ENCODE measurements at places on chromosomes 11 and 22.

DNA sequence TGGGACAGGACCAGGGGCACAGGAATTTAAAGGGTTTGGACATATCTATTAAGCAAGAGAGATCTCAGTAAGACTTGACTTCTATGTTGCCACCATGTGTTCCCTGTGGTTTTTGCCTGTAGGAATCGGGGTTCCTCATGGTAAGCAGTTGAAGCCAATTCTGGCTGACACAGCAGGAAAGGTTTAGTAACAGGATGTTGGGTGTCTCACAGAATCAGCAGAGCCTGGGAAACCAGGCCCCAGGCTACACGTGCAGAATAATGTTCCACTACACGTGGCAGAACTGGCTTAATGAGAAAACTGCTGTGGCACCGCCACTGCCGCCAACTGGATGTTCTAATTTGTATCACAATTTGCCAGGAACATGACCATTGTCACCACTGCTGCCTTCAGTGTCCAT is 264.6 kb upstream of the PLET1 start:
- DNase-seq = peak; percentile 37

DNA sequence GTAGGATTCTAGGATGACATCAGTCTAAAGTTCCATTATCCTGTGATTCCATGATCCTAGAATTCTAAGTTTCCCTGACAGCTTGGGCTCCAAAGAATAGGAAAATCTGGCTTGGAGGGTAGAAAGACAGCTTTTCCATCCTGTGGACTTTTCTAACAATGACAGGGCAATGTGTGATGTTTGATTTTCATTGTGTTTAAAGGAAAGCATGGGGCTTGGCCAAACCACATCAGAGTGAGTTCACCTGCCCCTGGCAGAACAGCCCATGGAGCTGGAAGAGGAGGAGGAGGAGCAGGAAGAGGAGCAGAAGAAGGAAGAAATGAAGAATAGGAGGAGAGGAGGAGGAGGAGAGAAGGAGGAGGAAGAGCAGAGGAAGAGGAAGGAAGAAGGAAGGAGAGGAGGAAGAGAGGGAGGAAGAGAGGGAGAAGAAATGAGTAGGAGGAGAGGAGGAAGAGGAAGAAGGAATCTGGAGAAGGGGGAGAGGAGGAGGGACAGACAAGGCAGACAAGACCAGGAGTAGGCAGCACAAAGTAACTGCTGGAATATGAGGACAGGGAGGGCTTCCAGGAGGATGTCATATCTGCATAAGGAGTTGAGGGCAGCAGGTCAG is 53.1 kb upstream of the WNT11 start:
- no peak for DNase-seq

DNA sequence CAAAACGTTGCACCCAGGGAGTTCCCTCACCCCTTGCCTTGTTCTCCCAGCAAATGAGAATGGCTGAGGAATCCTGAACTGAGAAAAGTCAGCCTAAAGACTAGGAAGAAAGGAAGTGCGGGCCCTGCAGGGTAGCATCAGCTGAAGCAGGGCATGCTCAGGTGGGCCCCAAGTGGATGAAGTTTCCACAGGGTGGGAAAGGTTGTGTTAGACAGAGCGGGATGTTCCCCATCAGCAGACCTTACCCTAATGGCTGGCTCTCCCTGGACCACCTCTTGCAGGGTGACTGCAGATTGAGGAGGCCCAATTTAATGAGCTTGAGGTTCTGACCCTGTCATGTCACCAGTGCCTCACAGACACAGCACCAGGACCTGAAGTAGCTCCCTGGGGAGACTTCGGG is 81.5 kb upstream of the MYOD1 start:
- DNase-seq = no peak

DNA sequence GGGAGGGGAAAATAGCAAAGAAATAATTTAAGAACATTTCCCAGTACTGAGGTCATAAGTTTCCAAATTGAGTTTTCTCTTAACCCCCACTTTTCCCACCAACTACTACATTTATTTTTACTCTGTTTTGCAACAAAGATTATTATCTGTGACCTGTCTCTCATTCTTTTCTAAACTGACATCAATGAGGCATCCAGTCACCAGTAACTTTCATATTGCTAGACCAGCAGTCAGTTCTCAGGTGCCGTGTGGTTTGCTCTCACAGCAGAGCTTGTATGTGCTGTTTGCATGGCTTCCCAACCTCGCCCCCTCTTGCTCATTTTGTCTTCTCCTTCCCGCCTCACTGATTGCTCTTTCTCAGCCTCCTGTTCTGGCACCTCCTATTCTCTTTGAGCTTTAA is 1091.3 kb downstream of the TBC1D22A start:
- no peak for DNase-seq

- DNase-seq = peak; percentile 27
These were observed 5.2 kb downstream of the MAML2 start for GRCh38 chr11:96337541-96338431.

DNA sequence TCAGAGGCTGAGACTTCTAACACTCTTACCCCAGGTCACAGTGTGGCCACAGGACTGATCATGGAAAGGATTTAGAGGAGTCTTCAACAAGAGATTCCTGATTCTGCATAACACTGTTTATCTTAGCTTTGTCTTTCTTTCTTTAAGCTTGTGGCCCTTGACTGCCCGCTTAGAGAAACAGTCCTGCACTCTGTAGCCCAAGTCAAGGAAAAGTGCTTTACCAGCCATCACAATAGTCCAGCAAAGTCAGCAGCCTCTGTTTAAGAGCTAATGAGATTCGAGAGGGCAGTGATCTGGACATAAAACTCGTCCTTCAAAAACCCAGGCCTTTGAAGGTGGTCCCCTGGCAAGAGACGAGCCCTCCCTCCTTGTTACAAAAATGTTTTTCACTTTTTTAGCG is 30.0 kb downstream of the PRDM10 start:
- DNase-seq = peak; percentile 52

DNA sequence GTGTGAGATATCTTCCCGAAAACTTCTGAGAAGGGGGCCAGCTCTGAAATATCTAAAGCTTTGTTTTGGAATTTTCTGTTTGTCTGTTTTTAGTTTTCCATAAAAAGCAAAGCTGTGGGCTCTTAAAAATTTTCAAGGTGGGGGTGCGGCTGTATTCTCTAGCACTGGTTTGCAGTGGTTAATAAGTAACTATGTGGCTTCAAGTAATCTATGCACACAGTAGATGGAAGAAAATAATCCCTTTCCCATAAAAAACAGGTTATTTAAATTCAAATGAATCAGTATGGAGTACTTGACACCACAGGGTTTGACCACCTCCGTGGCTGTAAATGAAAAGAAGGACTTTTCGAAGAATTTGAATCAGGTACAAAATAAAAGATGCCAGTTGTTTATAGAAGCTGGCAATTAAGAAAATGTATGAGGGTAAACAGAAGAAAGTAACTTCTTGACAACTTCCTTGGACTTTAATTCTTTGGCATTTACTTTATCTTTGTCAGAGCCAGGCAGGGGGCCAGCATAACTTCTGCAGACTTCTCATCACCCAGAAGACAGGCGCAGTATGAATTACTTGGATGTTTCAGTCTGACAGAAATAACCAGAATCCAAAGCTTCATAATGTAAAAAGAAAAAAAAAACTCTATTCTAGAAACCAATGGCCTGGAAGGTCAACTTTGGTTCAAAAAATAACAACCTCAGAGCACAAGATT is 981.0 kb downstream of the DLG2 start:
- no peak for DNase-seq

DNA sequence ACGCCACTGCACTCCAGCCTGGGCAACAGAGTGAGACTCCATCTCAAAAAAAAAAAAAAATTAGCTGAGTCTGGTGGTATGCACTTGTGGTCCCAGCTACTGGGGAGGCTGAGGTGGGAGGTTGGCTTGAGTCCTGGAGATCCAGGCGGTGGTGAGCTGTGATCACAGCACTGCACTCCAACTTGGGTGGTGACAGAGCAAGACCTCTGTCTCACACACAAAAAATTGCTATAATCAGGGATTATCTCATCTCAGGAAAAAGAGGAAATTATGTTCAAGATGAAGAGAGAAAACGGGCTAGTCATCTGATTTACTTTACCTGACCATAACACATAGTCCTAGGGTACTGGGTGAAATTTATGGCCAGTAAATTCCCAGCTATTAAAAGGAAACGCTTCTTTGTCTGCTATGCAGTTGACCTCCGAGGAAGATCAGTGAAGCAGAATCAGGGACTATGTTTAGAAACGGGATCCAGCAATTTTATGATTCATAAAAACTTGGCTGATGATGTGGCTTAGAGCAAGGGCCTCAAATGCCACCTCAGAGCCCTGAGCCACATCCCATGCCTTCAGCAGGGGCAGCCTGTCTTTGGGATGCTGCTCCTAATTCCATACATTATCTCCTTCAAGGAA is 386.2 kb downstream of the NTM start:
- no peak for DNase-seq

DNA sequence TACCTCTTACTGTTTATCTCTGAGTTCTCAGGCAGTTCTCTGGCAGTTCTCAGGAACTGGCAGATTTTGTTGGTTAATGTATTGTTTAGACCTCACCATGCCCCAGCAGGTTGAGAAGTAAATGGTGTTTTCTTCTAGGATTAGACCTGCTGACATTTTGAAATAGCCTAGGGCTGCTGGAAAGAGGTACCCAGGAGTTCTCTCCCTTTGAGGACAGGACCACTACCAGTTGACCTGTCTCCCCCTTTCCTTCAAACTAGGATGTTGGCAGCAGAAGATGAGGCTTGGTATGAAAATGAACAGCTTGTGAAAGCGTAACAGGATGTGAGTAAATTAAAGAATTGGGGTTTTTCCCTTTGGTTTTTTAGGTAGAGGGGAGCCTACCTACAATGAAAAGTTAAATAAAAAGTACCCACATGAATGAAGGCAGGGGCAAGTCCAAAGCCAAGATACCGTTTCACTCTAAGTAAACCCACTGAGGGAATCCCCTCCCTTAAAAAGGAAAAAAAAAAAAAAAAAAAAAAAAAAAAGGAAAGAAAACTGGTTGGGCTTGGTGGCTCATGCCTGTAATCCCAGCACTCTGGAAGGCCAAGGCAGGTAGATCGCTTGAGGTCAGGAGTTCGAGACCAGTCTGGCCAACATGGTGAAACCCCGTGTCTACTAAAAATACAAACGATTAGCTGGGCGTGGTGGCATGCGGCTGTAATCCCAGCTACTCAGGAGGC is 96.2 kb downstream of the PDHX start:
- no peak for DNase-seq

DNA sequence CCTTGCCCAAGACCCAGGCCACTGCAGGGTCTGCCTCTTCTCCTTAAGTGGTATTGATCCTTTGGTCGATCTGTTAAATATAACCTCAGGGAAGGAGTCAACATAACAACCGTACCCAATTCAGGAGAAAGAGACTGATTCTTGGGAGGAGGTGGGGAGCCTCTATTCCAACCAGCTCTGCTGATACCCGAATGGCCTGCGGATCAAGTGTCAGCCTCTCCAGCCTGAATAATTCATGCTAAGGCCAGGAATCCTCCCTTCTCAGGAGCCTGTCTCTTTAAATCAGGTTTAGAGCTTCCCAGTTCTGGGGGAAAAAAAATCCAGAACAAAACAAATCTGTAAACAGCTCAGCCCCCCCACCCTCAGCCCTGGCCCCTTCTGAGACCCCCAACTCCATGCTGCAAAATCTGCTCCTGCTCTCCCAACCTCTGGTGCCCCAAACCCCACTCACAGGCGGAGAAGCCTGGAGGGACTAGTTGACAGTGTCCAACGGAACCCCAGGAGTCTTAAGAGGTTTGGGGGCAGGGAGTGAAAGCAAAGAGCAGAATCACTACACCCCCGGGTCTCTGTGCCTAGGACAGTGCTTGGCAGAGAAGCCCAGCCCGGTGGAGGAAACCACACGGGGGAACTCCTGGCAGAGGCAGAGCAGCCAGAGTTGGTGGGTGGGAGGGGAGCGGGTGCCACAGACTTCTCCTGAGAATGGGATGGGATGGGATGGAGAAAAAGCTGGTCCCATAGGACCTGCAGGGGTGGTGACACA is 863 bp upstream of the TPBGL start:
- DNase-seq = no peak

DNA sequence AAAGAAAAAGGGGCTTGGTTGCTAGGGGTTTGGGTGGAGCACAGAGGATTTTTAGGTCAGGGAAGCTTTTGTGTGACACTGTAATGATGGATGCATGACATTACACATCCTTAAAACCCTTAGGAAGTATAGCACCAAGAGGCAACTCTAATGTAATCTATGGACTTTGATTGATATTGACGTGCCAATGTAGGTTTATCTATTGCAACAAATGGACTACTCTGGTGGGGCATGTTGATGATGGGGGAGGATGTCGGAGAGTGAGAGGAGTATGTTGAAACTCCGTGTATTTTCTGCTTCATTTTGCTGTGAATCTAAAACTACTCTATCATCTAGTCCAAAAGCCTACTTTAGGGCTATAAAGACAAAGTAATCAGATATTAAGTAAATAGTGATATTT is 72.3 kb upstream of the PAX6 start:
- DNase-seq = no peak

DNA sequence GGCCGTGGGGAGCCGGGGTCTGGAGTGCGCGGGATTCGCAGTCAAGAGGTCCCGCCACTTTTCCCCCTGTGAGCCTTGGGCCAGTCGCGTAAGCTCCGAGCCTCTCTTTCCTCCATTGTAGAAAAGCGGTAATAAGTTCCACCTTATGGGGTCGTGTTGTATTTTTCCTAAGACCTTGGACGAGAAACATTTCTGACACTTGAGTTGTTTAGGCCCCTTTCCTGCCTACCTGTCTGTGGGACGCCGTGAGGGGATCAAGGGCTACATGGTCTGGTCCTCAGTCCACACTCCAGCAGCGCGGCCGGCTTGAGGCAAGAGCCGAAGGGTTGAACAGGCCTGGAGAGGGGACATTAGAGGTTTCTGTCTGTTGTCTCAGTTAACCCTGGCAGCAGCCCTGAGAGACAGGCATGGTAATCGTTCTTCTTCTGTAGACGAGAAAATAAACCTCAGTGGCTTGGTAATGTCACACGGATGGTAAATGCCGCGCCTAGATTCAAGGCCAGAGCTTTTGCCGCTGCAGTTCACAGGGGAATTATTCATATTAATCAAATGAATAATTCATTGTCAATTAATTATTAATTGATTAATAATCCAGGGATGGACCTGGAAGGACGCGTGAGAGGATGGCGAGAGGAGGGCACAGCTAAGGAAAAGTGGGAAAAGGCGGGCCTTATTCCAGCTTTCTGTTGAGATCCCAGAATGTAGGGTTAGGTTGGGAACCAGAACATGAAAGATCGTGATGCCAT is 545 bp downstream of the FEN1 start:
- DNase-seq = no peak

GRCh38 chr22:36856121-36856791 is 4.5 kb upstream of the NCF4 start:
- DNase-seq = peak; percentile 94

GRCh38 chr11:1831338-1832210 is 3.2 kb upstream of the SYT8 start:
- no peak for DNase-seq

DNA sequence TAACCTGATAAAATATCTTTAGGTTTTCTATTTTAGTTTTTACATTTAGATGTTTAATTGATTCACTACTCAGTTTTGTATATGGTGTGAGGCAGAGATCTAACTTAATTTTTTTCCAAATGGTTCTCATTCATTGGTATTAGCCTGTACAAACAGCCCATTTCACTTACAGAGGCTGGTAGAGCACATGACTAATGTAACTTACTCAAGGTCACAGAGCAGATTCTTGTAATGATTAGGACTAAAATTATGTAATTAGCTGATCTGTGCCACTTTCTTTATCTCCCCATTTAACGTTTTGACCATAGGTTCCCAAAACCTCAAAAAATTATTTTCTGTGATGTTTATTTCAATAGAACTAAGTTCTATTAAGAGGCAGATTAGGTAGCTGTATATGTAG is 16.5 kb upstream of the TNRC6B start:
- DNase-seq = no peak
